Fibroblast of skin of left biceps (primary cell): ENCODE measurements at places on chromosomes 1 and 21.

- no peak for DNase-seq
These were observed 156.2 kb downstream of the ZBTB18 start for GRCh38 chr1:244207042-244207934.

DNA sequence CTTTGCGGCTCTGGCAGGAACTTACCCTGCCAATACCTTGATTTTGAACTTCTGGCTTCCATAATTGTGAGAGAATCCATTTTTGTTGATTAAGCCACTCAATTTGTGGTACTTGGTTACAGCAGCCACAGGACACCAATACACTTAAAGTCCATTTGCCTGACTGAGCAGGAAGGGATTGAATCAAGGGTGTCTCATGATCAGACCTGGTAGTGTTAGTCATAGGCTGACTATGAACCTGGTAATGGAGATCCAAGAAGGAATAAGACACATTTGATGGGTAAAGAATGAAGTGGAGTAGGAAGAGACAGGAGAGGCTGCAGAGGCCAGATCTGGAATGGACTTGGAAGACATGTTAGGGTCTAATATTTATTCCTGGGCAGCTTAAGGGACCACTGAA is 31.2 kb upstream of the MAP1LC3C start:
- DNase-seq = no peak

DNA sequence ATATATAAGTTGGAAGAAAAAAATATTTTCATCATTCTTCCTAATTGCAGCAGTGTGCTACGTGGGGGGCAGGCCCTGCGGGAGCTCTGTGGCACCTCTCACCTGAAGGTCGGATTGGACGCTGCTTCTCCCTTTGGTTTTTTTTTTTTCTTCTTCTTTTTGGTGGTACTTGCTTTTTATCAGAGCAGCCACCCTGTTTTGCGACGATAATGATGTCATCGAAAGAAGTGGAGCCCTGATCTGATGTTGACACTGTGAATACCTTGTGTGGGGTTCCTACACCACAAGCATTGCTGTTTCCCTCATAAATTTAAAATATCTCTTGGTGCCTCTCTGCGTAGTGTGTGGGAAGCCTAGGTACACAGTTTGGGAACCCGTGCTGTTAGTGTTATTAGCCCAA is 5.5 kb downstream of the TRAPPC10 start:
- no peak for DNase-seq

DNA sequence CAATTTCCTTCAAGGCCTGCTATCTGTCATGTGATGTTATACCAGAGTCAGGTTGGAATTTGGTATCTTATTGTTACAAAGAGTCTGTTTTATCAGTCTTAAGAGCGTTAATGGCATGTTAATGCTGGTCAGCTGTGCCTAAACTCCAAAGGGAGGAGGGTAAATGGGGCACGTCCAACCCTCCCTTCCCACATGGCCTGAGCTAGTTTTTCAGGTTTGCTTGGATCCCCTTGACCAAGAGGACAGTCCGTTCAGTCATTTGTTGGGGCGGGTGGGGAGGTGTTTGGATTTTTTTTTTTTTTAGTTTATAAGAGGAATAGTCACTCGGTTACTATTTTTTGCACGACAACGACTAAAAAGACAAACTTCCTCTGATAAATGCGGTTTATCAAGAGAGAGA is 63.8 kb upstream of the LYST start:
- DNase-seq = no peak

DNA sequence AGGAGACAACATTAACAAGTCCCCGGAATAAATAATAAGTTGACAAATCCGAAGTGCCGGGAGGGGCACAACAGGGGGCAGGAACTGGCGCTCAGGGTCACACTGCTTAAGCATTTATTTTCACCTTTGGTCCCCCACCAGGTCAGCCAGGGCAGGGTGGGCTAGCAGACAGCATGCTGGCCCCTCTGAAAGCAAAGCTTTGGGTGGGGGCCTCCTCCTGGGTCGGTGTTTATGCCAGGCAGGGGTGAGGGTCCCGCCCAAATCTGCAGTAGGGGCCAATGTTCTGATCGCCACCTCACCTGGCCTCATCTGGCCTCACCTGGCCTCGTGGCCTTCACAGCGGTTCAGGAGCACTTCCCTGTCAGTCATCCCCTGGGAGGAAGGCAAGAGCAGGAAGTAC is 8.2 kb upstream of the FAM131C start:
- no peak for DNase-seq

DNA sequence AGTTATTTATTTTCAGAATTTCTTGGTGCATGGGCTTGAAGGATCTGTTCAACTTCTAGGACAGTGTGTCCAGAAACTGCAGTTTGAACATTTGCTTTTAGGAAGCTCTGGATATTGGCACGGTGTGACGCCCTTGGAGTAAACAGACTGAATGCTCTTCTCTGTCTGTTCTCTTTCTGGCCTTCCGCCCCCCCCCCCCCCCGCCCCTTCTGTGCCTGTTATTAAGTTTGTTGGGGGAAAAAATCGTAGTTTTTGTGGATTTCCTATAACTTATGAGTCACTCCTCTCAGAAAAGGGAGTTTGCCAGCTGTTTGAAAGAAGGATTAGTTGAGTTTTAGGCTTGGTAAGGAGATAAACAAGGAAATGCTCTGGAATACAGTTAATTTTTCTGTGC is 1.2 kb downstream of the KCTD3 start:
- DNase-seq = peak; percentile 33

GRCh38 chr1:80666073-80666472 is 1134.7 kb upstream of the ADGRL2 start:
- no peak for DNase-seq

DNA sequence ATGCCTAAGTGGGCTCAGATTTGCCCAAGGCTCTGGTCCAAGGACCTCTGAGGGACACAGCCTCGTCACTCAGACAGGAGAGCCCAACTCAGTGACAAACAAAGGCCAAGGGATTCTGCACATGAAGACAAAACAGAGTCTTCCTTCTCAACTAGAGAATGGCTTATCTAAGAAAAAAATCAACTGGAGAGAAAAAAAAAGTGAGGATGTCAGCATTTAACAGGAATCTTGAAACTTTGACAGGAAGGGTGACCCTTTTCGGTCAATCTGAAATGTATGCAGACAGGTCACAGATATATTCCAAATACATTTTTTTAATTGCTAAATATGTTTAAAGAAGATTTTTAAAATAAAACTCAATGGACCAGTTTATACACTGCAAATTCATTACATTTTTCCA is 154.5 kb downstream of the ETS2 start:
- no peak for DNase-seq

DNA sequence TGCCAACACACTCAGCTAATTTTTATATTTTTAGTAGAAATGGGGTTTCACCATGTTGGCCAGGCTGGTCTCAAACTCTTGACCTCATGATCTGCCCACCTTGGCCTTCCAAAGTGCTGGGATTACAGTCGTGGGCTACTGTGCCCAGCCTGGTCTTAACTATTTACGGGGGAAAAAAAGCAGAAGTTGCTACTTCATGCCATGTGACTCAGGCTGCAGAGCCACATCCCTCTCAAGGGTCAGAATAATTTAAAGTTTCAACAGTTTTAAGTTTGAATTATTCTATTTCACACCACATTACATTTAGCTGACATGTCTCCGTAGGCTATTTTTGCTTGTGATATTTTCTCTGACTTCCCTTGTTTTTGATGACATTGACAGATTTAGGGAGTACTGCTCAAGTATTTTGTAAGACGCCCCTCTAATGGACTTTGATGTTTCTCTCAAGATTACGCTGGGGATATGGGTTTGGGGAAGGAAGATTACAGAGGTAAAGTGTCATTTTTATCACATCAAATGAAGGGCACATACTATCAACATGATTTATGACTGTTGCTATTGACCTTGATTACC is 14.6 kb upstream of the AGBL4 start:
- DNase-seq = no peak

GRCh38 chr1:115283249-115283648 is 54.8 kb downstream of the NGF start:
- DNase-seq = no peak

DNA sequence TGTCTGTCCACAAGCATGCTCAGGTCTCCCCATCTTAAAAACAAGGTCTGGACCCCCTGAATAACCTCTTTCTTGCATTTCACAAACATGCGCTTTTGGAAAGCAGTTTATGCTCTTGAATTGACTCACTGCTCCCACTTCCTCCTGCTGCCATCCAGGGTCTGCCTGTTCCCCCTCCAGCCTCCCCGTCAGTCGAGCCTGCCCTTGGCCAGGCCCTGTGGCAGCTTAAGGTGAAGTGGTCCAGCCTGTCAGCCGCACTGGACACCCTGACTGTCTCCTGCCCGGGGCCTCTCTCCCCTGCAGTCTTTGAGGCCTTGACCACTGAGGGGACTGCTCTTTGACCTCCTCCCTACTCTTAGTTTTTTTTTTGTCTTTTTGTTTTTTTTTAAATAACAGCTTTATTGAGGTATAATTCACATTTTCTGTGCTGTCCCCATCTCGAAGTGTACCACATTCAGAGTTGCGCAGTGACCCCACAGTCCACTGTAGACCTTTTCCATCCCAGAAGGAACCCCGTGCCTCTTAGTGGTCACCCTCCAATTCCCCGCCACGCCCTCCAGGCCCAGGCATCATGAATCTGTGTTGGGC is 18.3 kb downstream of the GPR137B start:
- DNase-seq = no peak

- DNase-seq = no peak
These were observed 54.5 kb downstream of the BACE2 start for GRCh38 chr21:41222247-41223068.

DNA sequence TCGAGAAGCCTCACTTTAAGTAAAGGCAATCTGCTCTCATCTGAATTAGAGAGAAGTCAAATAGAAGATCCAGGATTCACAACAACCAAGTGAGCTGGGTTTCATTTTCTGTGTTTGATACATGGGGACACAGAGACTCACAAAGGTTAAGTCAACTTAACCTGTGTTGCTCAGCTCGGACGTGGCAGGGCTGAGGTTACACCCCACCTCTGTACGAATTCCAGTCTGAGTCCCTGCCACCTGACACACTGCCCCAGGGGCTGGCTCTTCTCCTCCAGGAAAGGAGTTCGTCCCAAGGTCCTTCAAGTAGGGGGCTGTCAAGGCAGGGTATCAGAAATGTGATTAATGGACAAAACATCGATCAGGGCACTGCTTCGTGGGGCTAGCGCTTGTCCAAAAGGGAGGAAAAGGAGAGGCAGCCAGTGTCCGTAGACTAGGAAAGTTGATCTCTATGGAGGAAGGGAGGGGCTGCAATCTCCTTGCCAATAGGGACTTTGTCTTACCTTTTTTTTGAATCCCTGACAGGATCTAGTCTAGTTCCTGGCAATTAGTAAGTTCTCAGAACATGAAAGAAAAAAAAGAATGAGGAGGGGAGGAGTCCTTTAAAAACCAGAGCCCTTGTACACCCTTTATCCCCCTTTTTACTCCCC is 116.4 kb downstream of the CNIH3 start:
- DNase-seq = no peak

DNA sequence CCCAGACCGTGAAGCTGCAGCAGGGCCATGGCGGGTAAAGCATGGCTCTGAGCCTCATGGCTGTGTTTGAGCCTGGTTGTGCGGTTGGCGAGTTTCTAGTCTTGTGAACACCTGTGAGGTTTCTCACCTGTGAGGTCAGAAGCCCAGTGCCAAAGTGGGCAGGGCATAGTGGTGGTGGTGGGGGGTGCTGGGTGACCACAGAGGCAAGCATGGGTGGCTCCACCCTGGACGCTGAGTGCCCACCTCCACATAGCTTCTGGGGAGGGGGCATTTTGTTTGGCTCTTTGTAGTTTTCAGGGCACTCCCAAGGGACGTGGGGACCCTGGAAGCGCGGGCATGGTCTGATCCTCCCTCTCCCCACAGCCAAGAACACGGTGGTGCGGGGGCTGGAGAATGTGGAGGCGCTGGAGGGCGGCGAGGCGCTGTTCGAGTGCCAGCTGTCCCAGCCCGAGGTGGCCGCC is 91.1 kb downstream of the TRIM11 start:
- no peak for DNase-seq

GRCh38 chr1:194809215-194809614 is 1622.8 kb upstream of the B3GALT2 start:
- DNase-seq = no peak
